ENCODE measurements at places on chromosomes 6 and 20.

GRCh38 chr6:148329596-148330381, 12.8 kb upstream of the SASH1 start:
- peak; percentile 97 for DNase-seq

DNA sequence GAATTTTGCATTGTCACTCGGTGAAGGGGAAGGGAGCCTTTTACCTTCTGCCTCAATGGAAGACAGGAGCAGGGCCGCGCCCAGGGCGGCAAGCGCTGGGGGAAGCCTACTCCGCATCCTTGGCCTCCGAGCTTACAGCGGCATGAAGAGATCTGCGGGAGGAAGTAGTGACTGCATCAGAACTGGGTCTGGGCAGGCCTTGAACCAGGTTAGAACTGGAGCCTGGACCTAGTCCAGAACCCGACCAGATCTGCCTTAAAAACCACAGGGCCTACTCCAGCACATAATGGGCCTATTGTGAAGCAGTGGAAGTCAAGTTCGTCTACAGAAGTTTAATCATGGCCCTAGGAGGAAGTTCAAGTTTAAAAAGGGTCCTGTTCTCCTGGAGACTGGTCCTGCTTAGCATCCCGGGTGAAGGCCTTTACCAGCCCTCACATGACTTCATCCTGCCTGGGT, 3.1 kb downstream of the COL12A1 start:
- DNase-seq = no peak

GRCh38 chr6:108877046-108877751, 29.0 kb downstream of the ARMC2 start:
- peak; percentile 78 for DNase-seq

DNA sequence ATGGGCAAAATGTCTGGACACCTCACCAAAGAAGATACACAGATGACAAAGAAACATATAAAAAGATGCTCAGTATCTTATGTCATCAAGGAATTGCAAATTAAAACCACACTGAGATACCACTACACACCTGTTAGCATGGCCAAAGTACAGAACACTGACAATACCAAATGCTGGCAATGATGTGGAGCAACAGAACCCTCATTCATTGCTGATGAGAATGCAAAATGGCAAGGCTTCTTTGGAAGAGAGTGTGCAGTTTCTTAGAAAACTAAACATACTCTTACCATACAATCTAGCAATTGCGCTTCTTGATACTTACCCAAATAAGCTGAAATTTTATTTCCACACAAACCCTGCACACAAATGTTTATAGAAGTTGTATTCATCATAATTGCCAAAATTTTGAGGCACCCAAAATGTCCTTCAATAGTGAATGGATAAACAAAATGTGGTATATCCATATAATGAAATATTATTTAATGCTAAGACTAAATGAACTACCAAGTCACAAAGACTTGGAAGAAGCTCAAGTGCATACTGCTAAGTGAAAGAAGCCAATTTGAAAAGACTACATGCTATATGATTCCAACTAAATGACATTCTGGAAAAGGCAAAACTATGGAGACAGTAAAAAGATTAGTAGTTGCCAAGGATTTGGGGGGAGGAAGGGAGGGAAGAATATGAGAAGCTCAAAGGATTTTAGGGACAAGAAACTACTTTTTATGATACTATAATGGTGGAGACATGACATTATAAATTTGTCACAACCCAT, 50.7 kb downstream of the TNFAIP3 start:
- DNase-seq = no peak

GRCh38 chr20:13665709-13666395, 27.1 kb upstream of the TASP1 start:
- DNase-seq = no peak

GRCh38 chr6:20167601-20168000, 44.7 kb downstream of the MBOAT1 start:
- no peak for DNase-seq

GRCh38 chr20:58433759-58434158, 44.7 kb downstream of the VAPB start:
- peak; percentile 31 for DNase-seq

DNA sequence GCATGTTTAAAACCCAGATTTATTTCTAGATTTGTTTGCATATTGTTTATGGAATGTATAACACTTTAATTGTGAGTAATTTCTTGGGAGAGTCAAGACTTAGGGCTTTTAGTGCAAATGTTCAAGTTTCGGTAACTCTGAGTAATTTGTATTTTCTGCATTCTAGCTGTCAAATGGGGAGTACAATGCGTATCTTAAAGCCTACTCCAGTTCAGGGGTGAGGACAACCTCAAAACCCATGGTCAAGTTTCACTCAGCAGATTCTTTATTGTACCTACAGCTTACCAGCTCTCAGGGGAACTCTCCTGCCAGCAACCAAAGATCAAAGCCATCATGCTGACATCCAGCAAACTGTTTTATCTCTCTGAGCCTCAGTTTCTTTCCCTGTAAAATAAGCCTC, 458.6 kb upstream of the JARID2 start:
- DNase-seq = no peak

- DNase-seq = no peak
Observed at GRCh38 chr6:47420394-47421371, 56.9 kb upstream of the CD2AP start.

DNA sequence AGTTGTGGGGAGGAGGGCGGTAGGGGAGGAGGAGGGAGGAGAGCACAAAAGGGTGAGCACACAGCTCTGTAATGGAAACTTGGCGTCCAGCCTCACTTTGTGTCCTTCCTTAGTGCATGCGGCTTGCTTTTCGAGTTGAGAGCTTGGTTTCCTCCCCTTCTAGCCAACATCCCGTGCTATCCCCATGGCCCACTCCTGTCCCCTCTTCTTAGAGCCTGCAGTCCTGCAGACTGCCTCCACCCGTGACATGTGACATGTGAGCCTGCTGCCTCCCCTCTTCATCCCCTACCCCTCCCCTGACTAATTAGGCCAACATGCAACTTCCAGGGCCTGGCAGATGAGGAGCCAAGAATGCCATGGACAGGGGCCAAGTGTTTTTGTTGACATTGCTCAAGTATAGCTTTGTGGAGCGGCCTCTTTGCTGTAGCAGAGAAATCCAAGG, 63.2 kb downstream of the SLC24A3 start:
- DNase-seq = no peak

- no peak for DNase-seq
Observed at GRCh38 chr6:157364705-157365104, 16.3 kb upstream of the ZDHHC14 start.

GRCh38 chr6:140441256-140441655, 1066.8 kb upstream of the CITED2 start:
- peak; percentile 70 for DNase-seq

Measured in GM04503 (cell line).